COR-L47 (cell line): ENCODE measurements at places on chromosomes 5 and 9.

- DNase-seq = no peak
Observed at GRCh38 chr9:99445371-99445891, 223.3 kb downstream of the SEC61B start.

GRCh38 chr5:111498346-111498745, 14.0 kb downstream of the STARD4 start:
- DNase-seq = no peak

GRCh38 chr5:1329111-1329579, 15.8 kb downstream of the CLPTM1L start:
- DNase-seq = no peak

GRCh38 chr9:74025402-74025925, 471.7 kb upstream of the RORB start:
- no peak for DNase-seq

- no peak for DNase-seq
Observed at GRCh38 chr5:68187268-68188055, 28.1 kb upstream of the PIK3R1 start.

DNA sequence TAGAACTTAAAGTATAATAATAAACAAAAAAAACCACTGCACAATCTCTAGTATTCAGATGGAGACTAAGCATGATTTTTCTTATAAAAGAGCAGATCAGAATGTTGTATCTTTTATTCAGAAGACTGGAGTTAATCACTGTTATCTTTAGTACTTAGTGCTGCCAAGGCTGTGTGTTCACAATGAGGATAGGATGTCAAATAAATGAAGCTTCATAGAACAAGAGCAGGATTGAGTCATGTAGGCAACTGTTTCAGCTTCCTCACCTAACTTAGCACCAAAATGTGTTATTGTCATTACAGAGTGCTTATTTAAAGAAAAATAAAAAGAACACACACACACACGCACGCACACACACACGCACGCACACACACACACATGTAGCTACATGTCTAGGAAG, 58.1 kb upstream of the CDKN2B start:
- DNase-seq = no peak

DNA sequence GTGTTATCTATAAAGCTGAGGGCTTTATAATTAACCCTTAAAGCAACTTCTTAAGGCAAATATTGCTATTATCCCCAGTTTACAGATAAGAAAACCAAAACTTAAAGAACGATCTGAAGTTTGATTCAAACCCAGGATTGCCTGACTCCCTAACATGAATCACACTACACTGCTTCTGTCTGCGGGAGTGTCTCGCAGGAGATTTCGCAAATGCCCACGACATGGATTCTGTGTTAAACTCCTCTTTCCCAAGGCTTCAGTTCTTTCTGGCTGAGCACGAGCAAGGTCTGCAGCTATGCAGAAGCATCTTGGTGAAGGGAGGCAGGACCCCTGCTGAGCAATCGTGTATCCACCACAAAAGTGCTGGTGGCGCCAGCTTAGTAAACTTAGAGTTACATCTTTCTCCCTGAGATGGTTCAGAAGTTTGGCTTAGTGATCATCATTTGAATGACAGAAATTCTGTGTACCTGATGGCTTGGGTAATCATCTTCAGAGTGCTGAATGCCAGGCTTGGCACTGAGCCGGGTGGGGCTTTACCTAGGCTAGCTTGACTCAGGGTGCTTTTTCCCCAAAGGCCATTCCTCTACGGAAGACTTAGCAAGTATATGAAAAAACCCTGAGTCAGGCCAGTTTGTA, 81.4 kb upstream of the PIK3R1 start:
- DNase-seq = no peak

DNA sequence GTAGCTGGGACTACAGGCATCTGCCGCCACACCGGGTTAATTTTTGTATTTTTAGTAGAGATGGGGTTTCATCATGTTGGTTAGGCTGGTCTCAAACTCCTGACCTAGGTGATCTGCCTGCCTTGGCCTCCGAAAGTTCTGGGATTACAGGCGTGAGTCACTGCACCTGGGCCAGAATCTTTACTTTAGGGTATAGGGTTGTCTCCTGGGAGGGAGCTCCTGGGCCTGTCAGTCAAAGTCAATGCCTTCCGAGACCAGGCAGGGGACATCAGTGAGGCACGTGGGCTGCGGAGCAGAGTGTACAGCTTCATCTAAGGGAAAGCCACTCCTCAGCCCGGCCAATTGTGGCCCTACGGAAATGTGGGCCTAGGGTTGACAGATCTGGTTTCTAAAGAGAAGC, 108.6 kb downstream of the FGF18 start:
- no peak for DNase-seq

DNA sequence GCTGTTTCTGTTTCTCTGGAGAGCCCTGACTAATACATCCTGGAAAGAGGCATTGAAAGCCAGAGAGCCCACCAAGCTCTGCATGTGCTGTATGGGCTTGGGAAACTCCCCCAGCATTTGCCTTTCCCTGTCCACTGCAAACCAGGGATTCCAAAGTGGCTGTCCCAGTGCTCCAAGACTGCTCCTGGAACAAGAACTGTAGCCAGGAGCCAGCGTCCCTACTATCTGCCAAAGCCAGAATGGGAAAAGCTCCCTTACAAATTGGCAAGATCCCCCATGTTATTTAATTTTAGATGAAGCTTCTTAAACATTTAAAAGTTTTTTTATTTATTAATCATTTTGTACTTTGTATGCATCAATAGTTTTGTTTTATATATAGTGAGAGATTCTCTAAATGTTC, 263.2 kb downstream of the GABRB2 start:
- DNase-seq = no peak

DNA sequence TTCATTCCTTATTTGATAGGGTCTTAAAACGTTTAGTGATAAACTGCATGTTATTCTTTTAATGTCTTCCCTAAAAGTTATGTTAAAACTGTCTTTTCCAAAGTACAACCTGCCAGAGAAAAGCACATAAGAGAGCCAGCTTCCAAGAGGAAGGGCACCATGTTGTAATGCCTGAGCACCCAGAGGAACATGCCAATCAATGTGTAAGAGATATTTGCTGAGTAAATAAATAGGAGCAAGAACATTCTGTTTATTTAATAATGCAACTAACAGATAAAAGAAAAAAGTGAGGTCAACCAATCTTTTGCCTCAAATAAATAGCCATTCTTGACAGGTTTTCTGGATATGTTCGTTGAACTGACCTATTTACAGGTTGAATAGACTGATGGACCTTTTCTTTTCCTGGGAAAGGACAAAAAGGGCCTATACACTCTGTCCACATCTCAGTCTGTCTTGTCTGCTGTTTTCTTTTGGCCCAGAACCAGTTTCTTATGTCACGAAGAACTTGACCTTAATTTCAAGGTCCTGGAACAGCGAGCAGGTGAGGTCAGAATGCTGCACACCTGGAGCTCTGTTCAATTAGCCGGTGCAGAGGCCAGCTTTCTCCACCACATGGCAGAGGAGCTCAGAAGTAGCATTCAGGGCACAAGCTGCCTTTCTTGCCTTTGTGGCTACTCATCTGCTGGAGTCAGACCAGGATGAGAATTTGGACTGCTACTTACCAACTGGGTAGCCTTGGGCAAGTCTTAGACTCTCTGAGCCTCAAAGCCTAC, 77.7 kb downstream of the PLCXD3 start:
- no peak for DNase-seq

DNA sequence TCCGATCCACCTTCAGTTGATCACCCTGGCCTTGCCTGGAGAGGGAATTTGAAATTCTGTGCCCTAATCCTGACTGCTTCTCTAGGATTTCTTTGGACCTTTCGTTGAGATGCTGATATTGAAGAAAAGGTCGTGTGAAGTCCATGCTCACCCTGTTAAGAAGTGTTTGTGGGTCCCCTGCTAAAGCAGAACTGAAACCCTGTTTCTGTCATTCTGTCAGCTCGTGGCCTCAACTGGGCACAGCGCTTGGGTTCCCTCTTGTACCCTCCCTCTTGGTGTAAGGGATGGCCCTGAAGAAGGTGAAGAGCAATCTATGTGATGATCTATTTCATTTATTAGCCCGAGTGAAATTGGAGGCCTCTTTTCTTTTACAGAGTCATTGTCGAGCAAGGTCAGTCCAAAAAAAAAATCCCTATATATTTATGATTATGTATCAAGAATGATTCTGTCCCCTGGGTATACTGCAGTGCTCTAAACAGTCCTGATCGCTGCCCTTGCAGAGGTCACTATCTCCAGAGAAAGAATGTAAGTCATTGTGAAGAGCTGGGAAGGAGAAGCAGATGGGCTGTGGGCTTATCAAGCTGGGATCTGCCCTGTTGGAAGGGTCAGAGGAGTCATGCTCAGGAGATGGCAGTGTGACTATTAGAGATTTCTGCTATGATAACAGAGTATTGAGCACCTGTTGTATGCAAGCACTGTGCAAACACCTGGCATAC, 56.1 kb downstream of the WWC1 start:
- no peak for DNase-seq

DNA sequence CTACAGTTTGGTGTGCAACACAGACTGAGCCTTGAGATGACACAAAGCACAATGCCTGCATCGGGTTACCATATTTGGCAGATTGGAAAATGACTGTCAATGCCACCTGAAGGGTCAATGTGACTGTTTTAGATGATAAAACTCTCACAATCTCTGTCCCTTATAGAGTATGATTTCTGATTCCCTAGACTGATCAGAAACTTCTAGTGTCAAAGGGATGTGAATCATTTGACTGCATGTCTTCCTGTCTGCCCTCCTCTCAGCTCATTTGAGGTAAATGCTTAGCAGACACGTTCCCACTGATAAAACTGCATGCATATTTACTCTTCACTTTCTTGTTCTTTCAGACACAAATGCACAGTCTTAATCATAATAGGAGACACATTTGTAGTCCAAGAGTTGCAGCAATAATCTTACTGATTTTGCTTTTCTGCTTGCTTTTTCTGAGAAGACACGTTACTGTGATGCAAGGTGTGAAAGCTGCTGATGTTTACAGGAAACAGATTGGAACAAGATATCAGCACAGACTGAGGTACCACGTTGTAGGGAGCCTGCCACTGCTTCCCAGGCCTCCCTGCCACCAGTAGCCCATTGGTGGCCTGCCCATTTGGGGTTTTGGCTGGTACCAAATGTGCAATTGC, 77.8 kb downstream of the GCNT4 start:
- no peak for DNase-seq

DNA sequence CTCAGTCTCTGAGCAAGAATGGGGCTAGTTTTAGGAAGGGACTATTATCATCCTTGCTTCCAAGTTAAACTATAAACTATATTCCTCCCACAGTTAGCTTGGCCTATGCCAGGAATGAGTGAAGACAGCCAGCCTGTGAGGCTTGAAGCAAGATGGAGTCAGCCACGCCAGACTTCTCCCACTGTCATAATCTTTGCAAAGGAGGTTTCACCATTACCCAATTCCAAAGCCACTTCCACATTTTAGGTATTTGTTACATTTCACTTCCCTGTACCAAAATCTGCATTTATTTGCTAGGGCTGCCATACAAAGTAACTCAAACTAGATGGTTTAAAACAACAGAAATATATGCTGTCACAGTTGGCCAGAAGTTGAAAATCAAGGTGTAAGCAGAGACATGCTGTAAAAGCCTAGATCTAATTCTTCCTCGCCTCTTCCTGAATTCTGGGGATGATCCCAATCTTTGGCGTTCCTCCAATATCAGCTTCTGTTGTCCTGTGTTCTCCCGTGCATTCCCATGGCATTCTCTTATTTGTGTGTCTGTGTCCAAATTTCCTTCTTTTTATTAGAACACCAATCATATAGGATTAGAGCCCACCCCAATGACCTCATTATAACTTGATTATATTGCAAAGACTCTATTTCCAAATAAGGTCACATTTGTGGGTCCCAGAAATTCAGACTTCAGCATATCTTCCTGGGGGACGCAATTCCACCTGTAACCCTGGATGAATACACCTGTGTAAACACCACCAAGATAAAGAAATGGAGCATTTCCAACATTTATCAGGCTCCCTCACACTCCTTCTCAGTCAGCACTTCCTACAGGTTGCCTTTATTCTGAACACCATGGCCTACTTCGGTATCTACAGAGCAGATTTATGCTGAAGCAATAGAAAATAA, 126.8 kb downstream of the GCNT1 start:
- DNase-seq = peak; percentile 63

- no peak for DNase-seq
Observed at GRCh38 chr9:128568470-128569078, 16.2 kb downstream of the SPTAN1 start.

DNA sequence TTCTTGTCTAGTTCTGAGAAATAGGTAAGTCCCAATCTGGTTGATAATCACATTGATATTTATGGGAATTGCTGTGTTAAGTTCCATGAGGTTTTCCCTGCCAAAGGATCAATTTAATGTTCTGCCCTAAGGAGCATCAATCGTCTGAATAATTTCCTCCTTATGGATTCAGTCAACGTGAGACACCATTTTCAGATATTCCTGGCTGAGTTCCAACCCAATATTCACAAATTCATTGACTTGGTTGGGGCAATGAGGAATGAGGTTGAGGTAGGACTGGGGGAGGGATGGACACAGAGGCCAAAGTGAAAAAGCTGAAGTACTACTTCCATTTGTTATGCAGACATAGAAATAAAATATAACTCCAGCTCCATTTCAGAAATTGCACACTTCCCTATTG, 99.1 kb downstream of the ZNF622 start:
- DNase-seq = no peak

- DNase-seq = no peak
Observed at GRCh38 chr5:65186646-65187227, 295.0 kb downstream of the ADAMTS6 start.

DNA sequence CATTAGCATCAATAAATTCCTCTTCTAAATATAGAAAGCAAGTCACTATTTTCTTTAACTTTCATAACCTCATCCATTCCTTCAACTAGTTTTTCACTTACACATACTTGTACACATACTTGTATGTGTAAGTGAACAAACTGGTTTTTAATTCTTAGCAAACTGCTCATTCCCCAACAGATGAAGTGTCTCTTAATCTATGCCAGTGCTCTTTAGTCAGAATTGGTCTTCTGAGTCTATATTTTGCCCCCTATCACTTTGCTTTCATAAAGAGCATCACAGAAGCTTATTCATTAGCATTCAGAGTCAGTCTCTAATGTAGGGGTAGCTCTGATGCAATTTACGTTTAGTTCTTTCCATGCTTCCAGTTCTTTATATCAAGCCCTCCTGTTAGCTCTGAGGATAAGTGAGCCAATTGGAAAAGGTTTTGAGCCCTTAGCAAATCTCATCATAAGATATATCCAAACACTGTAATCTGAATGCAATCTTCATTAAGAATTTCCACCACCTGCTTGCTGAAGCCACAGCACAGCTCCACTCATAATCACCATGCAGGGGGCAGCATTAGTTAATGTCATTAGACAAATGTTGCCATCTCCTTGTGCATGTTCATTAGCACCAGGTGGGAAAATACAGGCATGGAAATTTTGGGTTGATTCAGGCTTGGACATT, 178.5 kb upstream of the SLC24A2 start:
- DNase-seq = peak; percentile 29

- no peak for DNase-seq
Observed at GRCh38 chr5:69276422-69277174, 41.9 kb downstream of the CDK7 start.

DNA sequence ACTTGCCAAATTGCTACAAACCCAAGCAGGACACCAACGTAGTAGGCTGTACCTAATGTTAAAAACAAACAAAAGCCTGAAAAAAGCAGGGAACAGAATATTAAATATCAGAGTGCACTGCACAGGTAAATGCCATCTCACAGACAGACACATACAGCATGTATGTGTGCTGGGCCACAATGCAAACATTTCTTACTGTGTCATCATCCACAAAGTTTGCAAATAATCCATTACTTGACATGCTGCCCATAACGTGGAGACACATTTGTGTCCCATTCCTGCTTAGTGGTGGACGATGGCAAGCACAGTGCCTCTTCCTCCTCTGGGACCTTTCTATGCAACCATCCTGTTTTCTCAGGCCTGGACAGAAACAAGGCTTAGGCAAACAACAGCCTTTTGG, 44.7 kb downstream of the GOLM1 start:
- DNase-seq = no peak
